H4 (cell line): ENCODE measurements at places on chromosomes 7 and 10. TPM values are rescaled to one million over a fixed set of nuclear protein-coding genes. Genes with fewer than 3 reads are reported as not detected.

DNA sequence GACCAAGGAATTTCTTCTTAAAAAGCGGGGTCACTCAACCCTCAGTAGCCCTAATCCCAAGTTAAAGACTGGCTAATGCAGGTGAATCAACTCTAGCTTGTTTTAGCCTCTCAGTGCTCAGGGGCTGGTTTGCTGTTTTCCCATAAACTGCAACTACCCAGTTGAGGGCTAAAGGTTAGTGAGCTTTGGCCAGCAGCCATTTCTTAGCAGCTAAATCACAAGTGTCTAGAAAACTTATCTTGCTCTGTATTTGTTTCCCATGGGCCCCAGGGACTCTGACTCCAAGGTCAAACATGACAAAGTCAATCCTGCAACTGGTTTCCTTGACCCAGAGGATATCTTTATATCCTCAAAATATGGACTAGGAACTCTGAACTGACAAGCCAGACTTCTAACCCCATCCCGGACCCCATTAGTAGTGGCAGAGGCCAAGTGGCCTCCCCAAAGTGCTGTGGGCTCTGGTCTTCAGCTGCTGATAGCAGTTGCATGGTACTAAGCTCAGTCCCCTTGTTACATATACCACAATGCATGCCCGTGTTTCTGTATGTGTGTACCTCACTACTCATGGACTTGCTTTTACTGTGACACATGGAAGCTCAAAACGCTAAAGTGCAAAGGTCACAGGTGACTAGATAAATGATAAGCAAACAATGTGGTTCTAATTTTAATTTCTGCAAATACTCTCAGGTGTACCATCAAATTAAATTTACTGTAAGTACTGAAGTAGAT lies 793.0 kb upstream of the IGFBP3 start:
- DNase-seq: no peak

GRCh38 chr10:118918587-118918986 lies 110.9 kb upstream of the NANOS1 start:
- DNase-seq: no peak

GRCh38 chr7:129438839-129439651 lies 4.8 kb downstream of the STRIP2 start:
- DNase-seq: peak; percentile 25

GRCh38 chr10:122503886-122504609 lies 42.7 kb downstream of the HTRA1 start:
- DNase-seq: no peak

GRCh38 chr10:77162697-77163096 lies 474.9 kb downstream of the KCNMA1 start:
- DNase-seq: no peak

- DNase-seq: no peak
These were observed 234.3 kb downstream of the ADAM12 start for GRCh38 chr10:126153711-126154628.

GRCh38 chr7:50591098-50591479 lies 25.9 kb upstream of the DDC start:
- no peak for DNase-seq

DNA sequence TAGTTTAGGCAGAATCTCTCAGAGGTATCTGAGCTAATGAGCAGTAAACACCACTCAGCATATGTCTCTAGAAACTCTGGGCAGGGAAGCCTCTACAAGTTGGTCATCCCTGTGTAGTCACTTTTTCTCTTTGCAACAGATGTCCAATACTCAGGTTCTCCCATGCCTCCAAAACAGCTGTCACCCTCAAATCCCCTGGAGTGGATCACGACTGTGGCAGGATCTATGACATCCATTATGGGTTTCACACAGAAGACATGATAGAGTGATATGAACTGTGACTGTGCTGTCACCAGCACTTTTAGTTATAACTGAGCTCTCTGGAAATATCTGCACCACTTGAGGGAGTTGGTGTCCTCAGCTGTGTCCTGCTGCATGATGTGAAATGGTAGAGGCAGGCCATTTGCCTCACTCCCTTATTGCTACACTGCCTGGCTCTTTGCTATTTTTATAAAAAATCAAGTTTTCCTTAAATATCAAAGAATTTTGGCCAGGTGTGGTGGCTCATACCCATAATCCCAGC lies 24.1 kb upstream of the ZNRF2 start:
- DNase-seq: no peak

Gene LRRN3
- 0.02 and 0.18 TPM in 2 replicates for total RNA-seq

Gene ODAD2
- total RNA-seq: 1.2 and 1.8 TPM in 2 replicates

Gene LRMDA
- 0.10 TPM in 1 of 2 replicates, not detected in the other for total RNA-seq

Gene SYPL1
- 57.8 and 65.2 TPM in 2 replicates for total RNA-seq

Gene HNRNPF
- total RNA-seq: 238 and 256 TPM in 2 replicates

Gene TECPR1
- 10.8 and 24.5 TPM in 2 replicates for total RNA-seq

Gene SRGN
- 3.9 and 5.0 TPM in 2 replicates for total RNA-seq

Gene ALOX5
- total RNA-seq: 0.60 TPM in 1 of 2 replicates, not detected in the other

Gene LRRC4
- total RNA-seq: not detected in 2 replicates

Gene UFSP1
- total RNA-seq: 6.3 and 6.7 TPM in 2 replicates

Gene KCNIP2
- total RNA-seq: not detected in 2 replicates
